ENCODE measurements at places on chromosomes 5 and 9.

DNA sequence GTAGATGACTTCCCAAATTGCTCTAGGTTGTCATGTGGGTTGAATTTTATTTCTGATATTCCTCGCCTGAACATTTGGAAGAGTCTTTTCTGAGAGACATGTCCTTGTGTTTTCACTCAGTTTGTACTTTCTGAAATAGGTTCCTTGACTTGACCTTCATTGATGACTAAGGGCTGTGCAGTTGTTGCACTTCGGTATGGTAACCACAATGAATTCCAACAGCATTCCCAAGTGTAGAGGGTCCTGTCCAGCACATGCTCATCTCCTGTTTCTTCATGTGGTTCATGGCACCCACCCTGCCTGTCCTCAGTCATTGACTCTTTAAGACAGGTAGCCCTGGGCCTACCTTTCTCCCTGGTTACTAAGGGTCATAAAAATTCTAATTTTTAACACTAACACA is 527.8 kb downstream of the MTRR start:
- DNase-seq, result no peak

DNA sequence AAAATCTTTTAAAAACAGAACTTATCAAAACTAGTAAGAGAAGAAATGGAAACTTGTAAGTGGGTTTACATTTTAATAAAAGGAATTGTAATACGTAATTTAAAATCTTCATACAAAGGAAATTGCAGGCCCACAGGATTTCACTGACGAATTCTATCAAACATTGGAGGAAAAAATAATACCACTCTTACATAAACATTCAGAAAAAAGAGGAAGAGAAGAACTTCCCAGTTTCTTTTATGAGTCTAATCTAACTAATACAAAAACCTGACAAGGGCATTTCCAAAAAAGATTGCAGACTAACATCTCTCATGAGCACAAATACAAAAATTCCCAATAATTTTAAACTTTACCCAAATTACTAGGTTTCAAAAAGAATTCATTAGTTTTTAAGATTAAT is 149.0 kb downstream of the RANBP17 start:
- DNase-seq, result no peak

DNA sequence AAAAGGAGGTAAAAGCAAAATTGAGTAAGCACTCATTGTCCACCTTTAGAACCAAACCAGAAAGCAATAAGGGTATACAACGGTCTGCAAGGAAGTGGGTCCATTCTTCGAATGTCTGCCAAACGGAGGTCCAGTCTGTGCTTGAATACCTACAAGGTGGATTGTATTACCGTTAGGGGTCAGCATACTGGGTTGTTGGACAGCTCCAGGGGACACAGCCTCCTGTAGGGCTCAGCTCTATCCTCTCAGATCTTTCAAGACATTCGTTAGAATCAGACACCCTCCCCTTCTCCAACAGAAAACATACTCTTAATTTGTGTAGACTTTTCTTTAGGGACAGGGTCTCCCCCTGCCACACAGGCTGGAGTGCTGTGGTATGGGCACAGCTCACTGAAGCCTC is 5.5 kb downstream of the ASTN2 start:
- no peak for DNase-seq

DNA sequence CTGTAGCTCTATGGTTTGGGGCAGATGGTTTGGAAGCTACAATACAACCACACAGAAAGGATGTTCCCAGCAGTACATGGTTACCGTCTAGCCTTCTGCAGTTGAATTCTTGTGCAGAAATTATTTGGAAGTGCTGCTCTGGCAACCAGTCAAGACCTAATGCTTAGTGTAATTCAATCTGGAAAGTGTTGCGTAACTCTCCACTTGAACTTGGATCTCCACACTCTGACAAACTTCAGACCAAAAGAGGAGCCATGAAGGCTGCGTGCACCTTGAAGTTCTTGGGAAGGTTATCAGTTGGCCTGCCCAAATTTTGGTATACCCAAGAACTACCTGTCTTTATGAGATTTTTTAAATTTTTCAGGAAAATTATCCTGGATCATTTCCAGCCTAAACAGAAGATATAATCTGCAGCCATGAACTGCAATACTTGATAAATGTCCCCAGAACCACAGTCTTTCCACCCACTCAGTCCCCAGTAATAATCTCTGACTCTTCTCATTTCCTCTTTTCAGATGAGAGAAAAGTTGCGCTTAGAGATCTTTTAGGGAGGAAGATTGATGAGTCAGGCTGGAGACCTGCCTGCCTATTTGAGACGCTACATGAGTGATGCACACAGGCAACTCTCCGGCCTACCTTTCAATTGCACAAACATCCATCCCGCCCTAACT is 159.9 kb downstream of the FANCC start:
- DNase-seq, result peak; percentile 17

DNA sequence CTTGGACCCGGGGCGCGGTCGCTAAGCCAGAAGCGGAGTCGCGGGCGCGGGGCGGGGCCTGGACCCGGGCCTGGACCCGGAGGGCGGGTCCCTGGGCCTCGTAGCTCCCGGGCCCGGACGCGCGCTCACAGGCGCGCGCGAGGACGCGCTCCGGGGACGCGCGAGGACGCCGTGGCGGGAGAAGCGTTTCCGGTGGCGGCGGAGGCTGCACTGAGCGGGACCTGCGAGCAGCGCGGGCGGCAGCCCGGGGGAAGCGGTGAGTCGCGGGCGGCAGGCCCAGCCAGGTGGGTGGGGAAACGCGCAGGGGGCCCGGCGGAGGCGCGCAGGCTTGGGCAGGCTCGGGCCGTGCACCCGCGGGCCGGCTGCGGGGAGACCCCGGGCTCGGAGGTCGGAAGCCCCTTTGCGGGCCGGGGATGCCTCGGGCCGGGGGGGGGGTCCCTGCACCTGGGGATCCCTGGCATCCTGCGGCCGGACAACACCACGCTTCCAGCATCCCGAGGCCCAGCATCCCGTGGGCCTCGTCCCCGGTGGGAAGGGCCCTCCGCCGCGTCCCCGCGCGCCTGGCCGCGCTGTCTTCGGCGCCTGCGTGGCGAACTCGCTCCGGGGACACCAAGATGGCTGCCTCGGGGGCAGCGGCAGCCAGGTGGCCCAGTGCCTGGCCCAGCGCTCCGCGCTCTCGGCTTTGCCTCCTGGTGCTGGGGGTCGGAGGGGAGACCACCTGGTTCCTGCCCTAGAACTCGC is at the start of gene SFXN1:
Gene SFXN1, plus strand, starts transcription at position 177 of the 741 bp plus-strand sequence. CDS start 13,544 bp downstream, outside the sequence.
- peak; percentile 76 for DNase-seq

DNA sequence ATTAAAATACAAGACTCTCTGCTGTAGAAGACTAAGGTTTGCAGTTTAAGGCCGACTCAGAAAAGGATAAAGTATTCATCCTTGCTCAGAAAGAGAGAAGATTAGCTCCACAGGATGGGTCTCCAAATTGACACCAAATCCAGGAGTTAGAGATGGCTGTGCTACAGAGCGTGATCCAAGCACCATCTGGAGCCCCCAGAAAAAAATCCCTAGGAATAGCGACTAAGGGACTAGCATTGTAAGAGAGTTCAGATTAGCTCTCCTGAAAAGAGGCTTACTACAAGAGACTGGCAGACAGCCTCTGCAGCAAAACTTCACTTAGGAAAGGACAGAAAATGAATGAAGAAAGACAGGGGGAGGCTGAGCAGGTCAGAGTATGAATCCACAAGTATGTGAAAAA is 3.7 kb downstream of the SIL1 start:
- no peak for DNase-seq

Data from stimulated activated naive B cell treated with anti-CD40 and anti-IgM and Interleukin-4, amounts not matched to agents 10 μg/mL and 1 μg/mL and 100 μg/mL, for 72 hours (primary cell).